ENCODE measurements at places on chromosomes 6 and 20. TPM values are rescaled to one million over a fixed set of nuclear protein-coding genes. Genes with fewer than 3 reads are reported as not detected.

XKR7 gene
- total RNA-seq: not detected

OR2H2 gene
- total RNA-seq: not detected

GPSM3 gene
- 1.2 TPM for total RNA-seq

SEL1L2 gene
- total RNA-seq: not detected

KCNK5 gene
- total RNA-seq: 9.5 TPM

SLPI gene
- 5.4 TPM for total RNA-seq

ADRM1 gene
- 158 TPM for total RNA-seq

PRRT1 gene
- total RNA-seq: 6.1 TPM

PTGIS gene
- total RNA-seq: 0.25 TPM

DNA sequence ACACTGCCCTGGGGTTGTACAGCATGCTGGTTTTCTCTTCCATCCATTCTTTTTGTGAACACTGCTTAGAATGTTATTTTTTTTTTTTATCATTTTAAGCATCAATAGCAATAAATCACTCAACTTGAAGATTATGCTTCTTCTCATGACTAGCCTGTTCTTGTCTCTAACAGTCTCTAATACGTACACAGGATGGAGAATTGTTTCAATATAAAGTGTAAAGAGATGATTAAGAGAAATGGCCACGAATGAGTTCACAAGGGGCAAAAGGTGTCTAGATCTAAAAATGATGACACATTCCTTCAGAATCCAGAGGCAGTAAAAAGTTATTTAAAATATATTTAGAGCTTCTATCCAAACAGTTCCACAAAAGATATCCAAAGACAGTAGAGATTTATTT, 390.2 kb downstream of the HDGFL1 start:
- DNase-seq: no peak
- no peaks in the 10 kb centered on the region for H3K4me1 ChIP-seq
- H3K27ac ChIP-seq: no peak overlapping the region
- H3K4me3 ChIP-seq: no peak overlapping the region
- H3K36me3 ChIP-seq: no peaks in the 10 kb centered on the region

DNA sequence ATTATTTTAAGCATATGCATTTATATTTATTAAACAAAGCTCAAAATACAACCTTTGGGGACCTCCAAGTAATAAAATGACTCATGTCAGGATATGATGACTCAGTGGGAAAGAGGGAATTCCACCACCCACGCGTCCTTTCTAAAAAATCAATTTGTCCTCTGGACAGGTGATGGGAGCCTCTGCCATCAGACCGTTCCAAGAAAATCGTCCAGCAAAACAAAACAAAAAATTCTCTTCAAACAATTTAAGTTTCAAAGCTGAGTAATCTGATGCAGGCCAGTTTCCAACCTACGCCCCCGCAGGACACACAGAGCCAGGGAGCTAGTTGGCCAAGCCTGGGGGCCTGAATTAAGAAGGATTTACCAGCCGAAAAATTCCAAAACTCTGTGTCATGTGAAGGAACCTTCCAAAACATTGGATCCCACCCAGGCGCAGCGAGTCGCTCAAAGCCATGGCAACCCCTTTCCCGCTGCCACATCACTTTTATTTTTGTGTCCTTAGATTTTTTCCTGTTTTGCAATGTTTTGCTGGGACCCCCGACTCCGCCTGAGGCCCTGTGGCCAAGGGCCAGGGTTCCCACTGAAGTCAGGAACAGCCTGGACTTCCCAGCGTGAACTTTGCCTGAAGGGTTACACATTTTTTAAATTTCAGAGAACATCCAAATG, 95.3 kb downstream of the NFATC2 start:
- H3K4me3 ChIP-seq: no peak overlapping the region
- H3K27me3 ChIP-seq: no peaks in the 10 kb centered on the region
- peak overlapping the region; percentile 62 for H3K27ac ChIP-seq
- DNase-seq: peak; percentile 86
- peaks cover 34% of the 10 kb centered on the region for H3K4me1 ChIP-seq

DNA sequence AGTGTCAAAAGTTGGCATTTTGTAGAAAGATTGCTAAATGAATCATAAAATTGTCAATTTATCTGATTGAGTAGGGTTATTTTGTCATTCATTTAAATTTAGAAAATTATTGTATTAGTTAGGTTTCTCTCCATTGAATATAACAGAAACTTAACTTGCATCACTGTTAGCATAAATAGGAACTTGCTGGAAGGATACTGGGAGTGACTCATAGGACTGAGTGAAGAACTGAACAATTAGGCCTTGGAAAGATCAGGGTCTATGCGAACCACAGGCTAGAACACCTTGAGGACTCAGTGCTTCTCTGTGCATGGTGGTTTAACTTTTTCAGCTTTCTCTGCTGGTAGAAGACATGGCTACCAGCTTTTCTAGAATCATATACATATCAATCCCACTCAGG, 67.7 kb upstream of the IFNGR1 start:
- H3K36me3 ChIP-seq: no peaks in the 10 kb centered on the region
- H3K27me3 ChIP-seq: no peaks in the 10 kb centered on the region
- DNase-seq: no peak
- H3K27ac ChIP-seq: no peak overlapping the region

GRCh38 chr6:3269281-3269975, 10.7 kb downstream of the PSMG4 start:
- no peaks in the 10 kb centered on the region for H3K4me1 ChIP-seq
- no peak for DNase-seq
- H3K4me3 ChIP-seq: no peak overlapping the region
- peaks cover 10% of the 10 kb centered on the region for H3K36me3 ChIP-seq
- H3K27ac ChIP-seq: no peak overlapping the region

DNA sequence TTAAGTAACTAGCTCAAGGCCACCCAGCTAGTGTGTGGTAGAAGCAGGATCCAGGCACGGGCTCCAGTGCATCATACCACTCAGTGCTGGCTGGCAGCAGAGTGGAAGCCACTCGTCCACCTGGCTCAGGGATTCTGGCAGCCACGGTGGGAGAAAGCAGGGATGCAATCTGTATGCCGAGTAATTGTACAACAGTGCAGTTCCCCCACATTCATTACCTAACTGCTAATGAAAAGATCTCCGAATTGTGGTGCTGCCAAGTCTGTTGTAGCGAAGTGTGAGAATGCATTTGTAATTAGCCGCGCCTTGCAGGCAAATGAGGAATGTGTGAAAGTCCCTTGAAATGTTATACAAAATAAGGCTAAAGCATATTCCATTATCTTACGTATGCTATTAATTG, 29.0 kb downstream of the KCNG1 start:
- H3K27me3 ChIP-seq: peaks cover 8% of the 10 kb centered on the region
- H3K4me3 ChIP-seq: no peak overlapping the region
- DNase-seq: no peak

DNA sequence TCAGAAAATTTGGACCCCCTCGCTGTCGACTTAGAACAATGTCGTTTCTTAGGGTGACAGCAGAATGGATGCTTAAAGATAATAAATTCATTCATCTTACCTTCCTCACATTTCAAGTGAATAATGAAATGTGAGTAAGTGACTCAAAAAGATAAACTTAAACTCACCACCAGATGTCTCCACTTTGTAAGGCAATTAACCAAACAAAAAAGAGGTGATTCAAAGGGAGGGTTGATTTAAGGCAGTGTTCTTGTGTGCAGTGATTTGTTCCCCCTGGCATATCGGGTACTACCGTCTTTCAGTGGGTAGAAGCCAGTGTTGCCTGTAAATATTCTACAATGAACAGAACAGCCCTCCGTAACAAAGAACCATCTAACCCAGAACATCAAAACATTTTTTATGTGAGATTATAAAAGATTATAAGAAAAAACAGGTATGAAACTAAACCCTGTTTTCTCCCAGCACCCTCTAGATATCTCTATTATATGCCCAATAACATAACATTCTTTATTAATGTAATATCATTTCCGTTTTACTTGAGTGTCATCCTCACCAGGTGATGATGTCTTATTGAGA, 589.7 kb downstream of the CBLN4 start:
- no peak overlapping the region for H3K27ac ChIP-seq
- H3K36me3 ChIP-seq: no peaks in the 10 kb centered on the region
- DNase-seq: no peak
- no peak overlapping the region for H3K4me3 ChIP-seq
- no peaks in the 10 kb centered on the region for H3K27me3 ChIP-seq

DNA sequence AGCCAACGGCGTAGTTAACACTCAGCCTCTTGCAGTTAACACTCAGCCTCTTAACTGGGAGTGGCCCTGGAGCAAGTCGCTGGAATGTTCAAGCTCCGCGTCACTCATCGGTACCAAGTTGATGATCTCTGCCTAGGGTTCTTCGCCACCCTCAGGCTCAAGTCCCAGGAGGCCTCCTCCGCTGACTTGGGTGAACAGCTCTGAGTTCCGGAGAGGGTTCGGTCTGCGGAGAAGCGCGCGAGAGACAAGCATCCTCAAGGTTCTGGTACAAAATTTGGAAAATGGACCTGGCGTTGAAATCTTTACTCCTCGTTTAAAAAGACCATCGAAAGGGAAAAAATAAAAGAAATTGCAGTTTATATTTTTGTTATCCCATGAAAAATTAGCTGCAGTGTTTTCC, 876 bp upstream of the DSP start:
- no peaks in the 10 kb centered on the region for H3K36me3 ChIP-seq
- no peaks in the 10 kb centered on the region for H3K27me3 ChIP-seq
- H3K4me3 ChIP-seq: peak overlapping the region; percentile 96
- H3K4me1 ChIP-seq: peaks cover 29% of the 10 kb centered on the region
- peak overlapping the region; percentile 93 for H3K27ac ChIP-seq

DNA sequence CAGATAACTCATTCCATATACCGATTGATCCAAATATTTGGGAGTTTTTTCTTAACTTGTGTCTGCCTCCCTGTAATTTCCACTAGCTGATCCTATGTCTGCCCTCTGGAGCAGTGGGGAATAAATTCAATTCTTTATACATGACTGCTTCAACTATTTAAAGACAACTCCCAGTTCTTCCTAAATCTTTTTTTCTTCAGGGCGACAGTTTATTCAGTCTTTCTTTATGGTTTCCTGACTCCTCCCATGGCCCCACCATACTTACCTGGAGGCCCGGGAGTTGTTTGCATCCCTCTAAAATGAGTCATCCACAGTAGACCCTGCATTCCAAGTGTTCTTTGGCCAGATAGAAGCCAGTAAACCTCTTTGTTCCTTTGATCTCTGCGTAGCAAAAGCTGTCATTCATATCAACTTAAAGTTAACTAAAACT, 73.6 kb downstream of the LCA5 start:
- H3K27ac ChIP-seq: no peak overlapping the region
- DNase-seq: peak; percentile 33
- no peaks in the 10 kb centered on the region for H3K27me3 ChIP-seq
- peaks cover 28% of the 10 kb centered on the region for H3K4me1 ChIP-seq

GRCh38 chr20:54929191-54929590, 453.8 kb downstream of the DOK5 start:
- H3K4me3 ChIP-seq: no peak overlapping the region
- no peaks in the 10 kb centered on the region for H3K36me3 ChIP-seq
- H3K4me1 ChIP-seq: no peaks in the 10 kb centered on the region
- no peaks in the 10 kb centered on the region for H3K27me3 ChIP-seq

- no peaks in the 10 kb centered on the region for H3K36me3 ChIP-seq
- no peak for DNase-seq
- H3K27ac ChIP-seq: no peak overlapping the region
- no peaks in the 10 kb centered on the region for H3K27me3 ChIP-seq
- H3K4me3 ChIP-seq: no peak overlapping the region
Observed at GRCh38 chr6:117740605-117741004, 65.3 kb downstream of the NUS1 start.

- H3K27ac ChIP-seq: peak overlapping the region; percentile 63
- no peak for DNase-seq
- peak overlapping the region; percentile 95 for H3K4me3 ChIP-seq
- H3K27me3 ChIP-seq: no peaks in the 10 kb centered on the region
Observed at GRCh38 chr6:166998256-166999144, 697 bp upstream of the CEP43 start.

- DNase-seq: no peak
- H3K4me1 ChIP-seq: no peaks in the 10 kb centered on the region
- no peak overlapping the region for H3K4me3 ChIP-seq
- H3K27me3 ChIP-seq: no peaks in the 10 kb centered on the region
- H3K36me3 ChIP-seq: no peaks in the 10 kb centered on the region
Observed at GRCh38 chr6:169370054-169370453, 116.4 kb upstream of the THBS2 start.

All from HCT116 (cell line).